Osteoblast (primary cell): ENCODE measurements at places on chromosomes 6 and 20. TPM values are rescaled to one million over a fixed set of nuclear protein-coding genes. Genes with fewer than 3 reads are reported as not detected.

- DNase-seq = no peak
Measured at GRCh38 chr6:145885431-145885830, 70.8 kb upstream of the FBXO30 start.

DNA sequence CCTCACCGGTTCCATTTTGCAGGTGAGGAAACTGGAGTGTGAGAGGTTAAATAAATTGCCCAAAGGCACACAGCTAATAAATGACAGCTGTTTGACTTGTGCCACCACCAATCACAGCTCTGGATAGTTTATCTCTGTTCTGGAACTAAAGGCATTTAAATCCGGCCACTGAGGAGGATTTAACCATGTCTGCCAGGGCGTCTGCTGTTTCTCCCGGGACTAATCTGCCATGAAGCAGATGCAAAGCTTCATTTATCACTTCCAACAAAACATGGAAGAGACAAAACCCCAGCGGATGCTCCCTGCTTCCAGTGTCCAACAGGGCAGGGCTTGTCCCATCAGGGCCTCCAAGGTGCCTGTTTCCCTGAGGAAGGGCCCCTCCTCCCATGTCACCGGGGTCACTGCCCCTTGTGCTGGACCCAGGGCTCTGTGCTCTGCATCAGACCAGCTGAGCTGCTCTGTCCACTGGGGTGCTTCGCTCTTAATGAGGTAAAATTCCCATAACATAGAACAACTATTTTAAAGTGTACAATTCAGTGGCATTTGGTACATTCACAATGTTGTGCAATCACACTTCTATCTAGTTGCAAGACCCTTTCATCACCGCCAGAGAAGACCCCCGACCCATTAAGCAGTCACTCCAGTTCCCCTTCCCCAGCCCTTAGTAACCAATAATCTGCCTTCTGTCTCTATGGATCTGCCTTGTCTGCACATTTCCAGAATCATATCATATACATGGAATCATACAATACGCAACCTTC is 244.3 kb downstream of the PTPRT start:
- no peak for DNase-seq

- no peak for DNase-seq
Measured at GRCh38 chr20:24785141-24786110, 163.6 kb upstream of the CST7 start.

DNA sequence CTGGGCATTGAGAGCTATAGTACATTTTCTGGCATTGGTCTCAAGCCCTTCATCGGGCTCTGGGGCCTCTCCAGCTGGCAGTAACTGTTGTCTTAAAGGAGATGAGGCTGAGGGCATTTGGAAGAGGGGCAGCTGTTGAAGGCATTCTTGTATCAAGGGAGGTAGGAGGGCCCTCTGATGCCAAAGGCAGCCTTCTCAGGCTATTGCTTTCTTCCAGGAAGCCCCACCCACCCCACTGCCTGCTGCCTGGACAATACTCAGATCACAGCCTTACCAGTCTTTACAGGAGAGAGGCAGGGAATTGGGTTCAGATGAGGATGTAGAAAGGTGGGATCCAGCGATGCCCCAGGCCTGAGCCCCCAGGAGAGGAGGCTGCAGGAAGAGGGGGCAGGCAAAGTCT is 46.0 kb downstream of the CPXM1 start:
- peak; percentile 75 for DNase-seq

DNA sequence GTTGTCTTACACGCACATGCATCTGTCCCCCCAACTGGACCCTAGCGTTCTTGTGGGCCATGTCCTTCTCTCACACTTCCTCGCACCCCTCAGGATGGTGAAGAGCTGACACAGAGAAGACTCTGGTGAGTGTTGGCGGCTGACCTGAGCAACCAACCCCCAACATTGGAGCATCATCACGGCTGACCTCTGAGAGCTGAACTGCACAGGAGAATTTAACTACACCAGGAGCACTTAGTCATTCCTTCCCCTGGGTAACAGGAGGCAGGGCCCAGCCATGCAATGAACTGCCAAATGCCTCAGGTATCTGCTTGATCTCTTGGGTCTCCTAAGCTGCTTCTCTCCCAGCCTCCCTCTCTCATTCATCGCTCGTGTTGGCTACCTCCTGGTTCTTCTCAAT is 88.5 kb downstream of the PSMG4 start:
- no peak for DNase-seq

GRCh38 chr20:58571693-58572427 is 56.7 kb upstream of the APCDD1L start:
- DNase-seq = peak; percentile 93

DNA sequence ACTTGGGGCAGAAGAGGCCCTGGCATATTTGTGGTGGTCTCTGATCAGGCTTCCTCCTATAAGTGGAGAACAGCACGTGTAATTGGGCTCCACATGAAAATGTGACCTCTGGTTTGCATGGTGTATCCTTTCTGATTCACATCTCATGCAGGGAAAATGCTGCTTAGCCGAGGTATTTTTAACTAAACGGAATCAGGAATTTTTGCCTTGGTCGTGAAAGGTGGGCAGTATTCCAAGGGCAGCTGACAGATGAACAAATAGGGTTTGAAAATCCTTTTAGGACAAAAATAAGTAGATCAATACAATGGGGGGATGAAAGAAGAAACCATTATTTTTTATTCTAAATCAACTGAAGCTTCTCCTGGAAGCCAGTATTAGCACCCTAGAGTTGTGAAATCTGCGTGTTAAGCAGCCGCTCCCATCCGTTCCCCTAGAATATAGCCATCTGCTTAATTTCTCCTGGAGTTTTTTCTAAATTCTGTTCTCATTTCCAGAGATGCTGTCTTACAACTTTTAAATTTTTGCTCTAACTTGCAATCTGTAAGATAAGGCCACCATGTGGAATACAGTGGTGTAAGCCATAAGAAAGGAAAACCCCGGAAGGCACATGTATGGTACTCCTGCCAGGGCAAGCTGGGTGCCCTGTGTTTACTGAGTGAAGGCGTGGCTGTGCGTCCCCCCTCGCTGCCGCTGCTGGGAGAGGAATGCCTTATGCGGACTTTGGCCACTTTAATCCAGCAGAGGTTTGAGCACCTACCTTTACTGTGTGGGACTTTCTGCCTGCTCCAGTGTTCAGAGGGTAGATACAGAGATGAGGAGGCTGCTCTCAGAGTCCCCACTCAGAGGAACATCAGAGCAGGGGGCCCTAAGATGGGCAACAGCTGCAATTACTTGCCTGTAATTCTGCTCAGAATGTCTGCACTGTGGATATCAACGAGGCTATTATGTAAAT is 52.4 kb downstream of the SYNJ2 start:
- DNase-seq = no peak

SLC12A5 gene
- total RNA-seq = under 0.01 TPM in 2 replicates

MEI4 gene
- total RNA-seq = not detected in 2 replicates

FILIP1 gene
- total RNA-seq = under 0.01 and 0.29 TPM in 2 replicates
